Peyer's patch (tissue), 4 donors: ENCODE measurements at places on chromosomes 7 and 10.
A peak's percentile ranks its signal among the peaks of the same experiment; 100 is the strongest.

DNA sequence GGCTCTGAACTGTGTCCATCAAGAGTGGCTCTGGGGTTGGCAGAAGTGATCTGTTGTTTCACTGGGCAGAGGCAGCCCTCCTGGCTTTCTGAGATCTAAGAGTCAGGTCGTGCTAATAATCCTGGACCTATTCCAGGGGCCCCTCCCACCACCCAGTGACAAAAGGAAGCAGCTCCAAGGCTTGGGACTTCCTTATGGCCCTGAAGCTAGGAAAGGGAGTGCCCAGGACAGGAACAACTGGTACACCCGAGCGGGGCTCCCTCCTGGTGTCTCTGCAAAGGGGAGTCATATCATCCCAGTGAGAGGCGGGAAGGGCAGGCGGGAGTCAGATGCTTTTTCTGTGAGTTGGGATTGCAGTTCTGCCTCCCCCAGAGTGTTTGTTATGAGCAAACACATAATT is 32.3 kb downstream of the RPS24 start:
- DNase-seq = peak; percentile 69

DNA sequence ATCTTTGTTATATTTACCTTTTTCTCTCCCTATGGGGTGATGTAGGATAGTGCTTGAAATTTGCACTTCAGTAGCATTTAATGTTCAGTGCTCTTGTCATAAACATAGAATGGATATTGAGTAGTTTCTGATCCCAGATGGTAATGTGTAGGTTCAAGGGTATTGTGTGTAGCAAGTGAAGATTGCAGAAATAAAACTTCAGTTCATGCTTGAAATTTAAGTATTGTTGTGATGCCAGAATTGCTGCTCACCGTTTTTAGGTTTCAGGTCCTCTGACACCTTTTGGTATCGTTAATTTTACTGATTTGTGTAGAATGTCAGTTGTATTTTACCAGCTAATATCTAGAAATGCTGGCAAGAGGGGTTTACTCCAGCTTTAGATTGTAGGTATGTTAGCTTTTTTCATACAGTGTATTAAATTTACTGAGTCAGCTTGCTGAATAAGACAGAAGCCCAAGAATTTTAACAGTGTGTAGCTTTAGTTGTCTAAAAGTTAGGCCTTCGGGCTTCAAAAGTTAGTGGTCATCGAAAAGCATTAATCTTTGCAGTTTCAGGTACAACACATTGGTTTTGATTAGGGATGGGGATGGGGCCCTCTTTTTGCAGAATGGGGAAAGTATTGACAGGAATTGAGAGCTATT is 1.9 kb downstream of the PTEN start:
- no peak for DNase-seq

- DNase-seq = no peak
Observed at GRCh38 chr10:16341637-16342036, 95.2 kb upstream of the PTER start.

GRCh38 chr7:143408686-143409561 is at the start of gene EPHA1:
EPHA1 (minus strand) TSS chr7:143408856; CDS start chr7:143408805, 51 bp downstream.
- peak; percentile 61 for DNase-seq

GRCh38 chr7:768881-769504 is 41.9 kb upstream of the PRKAR1B start:
- DNase-seq = no peak

GRCh38 chr7:10121631-10122030 is 852.0 kb upstream of the PHF14 start:
- no peak for DNase-seq

- DNase-seq = no peak
Observed at GRCh38 chr7:47007471-47007870, 574.4 kb downstream of the TNS3 start.

- no peak for DNase-seq
Observed at GRCh38 chr7:148148456-148148855, 442.1 kb upstream of the C7orf33 start.

DNA sequence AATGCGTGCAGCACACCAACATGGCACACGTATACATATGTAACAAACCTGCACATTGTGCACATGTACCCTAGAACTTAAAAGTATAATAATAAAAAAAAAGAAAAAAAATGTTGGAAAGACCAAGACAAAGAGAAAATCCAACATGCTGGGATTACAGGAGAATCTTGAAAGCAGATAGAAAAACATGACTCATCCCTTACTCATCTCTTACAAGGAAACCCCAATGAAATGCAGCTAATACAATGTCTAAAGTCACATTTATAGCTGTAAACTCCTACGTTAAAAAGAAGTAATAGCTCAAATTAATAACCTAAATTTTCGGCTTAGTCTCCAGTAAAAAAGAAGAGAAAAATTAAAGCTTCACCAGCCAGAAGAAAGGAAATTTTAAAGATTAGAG is 47.5 kb upstream of the DGKB start:
- no peak for DNase-seq

GRCh38 chr10:98131619-98132018 is 2.8 kb upstream of the R3HCC1L start:
- DNase-seq = no peak

- no peak for DNase-seq
Observed at GRCh38 chr7:100685049-100685605, 8.9 kb downstream of the GIGYF1 start.
